Hematopoietic multipotent progenitor cell treated with erythropoietin and hydrocortisone succinate and interleukin-3 and kit ligand, for 15 days (in vitro differentiated cells): ENCODE measurements at places on chromosomes 11 and 22.

GRCh38 chr11:72771507-72771906 is 19.3 kb upstream of the ARAP1 start:
- no peak for DNase-seq

DNA sequence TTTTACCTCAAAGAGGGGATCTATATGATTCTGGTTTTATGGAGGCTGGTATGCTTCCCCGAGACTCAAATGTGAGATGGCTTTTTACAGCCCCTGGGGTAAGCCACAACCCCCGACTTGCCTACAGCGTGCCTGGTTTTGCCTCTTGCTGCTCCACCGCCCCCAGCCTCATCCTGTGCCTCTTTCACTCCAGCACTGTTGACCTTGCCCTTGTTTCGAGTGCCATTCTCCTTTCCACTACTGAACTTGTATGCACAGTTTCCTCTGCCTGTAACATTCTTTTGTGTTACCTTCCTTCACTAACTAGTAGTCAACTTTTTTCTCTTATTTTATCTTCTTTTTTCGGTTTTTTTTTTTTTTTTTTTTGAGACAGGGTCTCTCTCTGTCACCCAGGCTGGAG is 219.0 kb upstream of the ZBED5 start:
- DNase-seq = no peak

GRCh38 chr22:31367426-31367825 is 21.3 kb upstream of the PATZ1 start:
- DNase-seq = no peak

- DNase-seq = no peak
Observed at GRCh38 chr11:118184784-118185579, 8.5 kb upstream of the SCN2B start.

DNA sequence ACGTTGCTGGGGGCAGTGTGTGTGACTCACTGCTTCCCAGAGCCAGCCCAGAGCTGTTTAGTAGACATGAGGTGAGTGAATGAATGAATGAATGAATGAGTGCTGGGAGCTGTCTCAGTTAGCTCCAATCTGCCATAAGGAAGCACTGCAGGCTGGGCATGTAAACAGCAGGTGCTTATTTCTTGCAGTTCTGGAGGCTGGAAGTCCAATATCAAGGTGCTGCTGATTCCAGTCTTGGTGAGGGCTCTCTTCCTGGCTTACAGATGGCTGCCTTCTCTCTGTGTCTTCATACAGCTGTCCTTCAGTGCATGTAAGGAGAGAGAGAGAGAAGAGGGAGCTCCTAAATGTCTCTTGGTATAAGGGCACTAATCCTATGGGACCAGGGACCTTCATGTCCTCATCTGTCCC is 4.1 kb downstream of the C11orf21 start:
- DNase-seq = no peak
